ENCODE measurements at places on chromosomes 16 and 17.

DNA sequence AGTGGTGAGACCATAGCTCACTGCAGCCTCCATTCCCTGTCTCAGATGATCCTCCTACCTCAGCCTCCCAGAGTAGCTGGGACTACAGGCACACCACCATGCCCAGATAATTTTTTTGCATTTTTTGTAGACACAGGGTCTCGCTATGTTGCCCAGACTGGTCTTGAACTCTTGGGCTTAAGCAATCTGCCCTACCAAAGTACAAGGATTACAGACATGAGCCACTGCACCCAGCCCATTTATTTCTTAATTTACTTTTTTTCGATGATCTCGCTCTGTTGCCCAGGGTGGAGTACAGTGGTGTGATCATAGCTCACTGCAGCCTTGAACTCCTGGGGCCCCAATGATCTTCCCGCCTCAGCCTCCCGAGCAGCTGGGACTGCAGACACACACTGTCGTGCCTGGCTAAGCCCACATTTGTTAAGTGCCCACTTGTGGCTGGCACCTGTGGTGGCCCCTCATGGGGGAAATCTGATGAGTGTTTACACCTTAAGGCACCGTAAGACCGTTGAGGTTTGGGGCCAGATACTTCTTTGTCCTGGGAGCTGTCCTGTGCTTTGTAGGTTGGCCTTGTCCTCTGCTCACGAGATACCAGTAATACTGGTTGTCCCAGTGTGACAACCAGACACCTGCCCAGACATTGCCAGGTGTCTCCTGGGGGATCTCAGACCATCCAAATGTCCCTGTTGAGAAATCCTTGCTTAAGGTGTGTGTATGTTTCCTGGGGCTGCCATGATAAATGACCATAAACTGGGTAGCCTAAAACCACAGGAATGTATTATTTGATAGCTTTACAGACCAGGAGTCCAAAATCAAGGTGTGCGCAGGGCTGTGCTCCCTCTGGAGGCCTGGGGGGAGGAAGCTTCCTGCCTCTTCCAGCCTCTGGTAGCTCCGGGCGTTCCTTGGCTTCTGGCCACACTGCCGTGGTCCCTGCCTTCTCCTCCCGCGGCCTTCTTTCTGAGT, 141.4 kb upstream of the GSE1 start:
- DNase-seq = no peak

- no peak for DNase-seq
Observed at GRCh38 chr17:49587366-49588073, 11.8 kb downstream of the NXPH3 start.

GRCh38 chr17:59335685-59336084, 4.2 kb downstream of the YPEL2 start:
- no peak for DNase-seq

DNA sequence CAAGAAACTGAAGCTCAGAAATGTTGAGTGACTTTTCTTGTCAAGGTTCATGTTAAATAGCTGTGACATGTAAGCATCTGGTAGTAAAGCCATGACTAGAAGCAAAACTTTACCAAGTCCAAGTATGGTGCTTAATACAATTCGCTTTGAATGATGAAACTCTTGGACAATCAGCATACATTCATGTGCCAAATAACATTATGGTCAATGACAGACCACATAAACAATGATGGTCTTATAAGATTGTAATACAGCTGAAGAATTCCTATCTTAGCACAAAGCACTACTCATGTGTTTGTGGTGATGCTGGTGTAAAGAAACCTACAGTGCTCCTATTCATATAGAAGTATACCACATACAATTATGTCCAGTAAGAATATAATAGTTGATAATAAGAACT, 97.1 kb upstream of the RPRML start:
- DNase-seq = no peak

DNA sequence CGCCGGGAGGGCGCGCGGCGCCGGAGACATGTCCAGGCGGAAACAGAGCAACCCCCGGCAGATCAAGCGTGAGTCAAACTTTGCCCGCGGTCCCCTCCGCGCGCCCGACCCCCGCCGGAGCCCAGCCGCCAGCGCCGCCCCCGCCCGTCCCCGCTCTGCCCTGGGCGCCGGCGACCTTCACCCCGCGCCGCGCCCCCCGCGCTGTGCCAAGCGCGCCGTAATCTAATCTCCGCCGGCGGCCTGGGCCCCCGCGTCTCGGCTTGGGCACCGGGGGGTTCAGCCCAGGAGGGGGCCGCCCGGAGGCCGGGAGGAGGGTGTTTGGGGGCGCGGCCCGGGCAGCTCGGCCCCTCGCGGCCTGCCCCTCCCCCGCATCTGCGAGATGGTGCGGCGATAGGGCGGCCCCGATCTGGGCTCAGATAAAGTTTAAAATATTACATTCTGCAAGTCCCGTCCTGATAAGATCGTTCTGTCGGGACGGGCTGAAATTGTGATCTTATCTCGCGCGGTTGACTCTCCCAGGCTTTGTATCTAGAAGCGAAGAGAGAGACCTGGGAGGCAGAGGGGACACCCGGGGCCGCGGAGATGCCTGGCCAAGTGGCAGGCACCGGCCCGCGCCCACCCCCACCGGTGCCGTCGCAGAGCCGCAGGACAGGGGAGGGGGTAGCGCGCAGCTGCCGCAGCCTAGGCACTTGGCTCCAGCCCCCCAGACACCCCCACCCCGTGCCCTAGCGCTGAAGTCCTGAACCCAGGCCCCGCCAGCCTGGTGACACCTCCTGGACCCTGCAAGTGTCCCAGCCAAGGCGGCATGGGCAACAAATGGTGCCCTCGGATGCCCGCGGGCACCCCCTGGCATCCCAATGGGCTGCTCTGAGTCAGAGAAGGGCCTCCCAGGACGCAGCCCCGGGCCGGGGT, 787 bp downstream of the ZFPM1 start:
- DNase-seq = no peak

DNA sequence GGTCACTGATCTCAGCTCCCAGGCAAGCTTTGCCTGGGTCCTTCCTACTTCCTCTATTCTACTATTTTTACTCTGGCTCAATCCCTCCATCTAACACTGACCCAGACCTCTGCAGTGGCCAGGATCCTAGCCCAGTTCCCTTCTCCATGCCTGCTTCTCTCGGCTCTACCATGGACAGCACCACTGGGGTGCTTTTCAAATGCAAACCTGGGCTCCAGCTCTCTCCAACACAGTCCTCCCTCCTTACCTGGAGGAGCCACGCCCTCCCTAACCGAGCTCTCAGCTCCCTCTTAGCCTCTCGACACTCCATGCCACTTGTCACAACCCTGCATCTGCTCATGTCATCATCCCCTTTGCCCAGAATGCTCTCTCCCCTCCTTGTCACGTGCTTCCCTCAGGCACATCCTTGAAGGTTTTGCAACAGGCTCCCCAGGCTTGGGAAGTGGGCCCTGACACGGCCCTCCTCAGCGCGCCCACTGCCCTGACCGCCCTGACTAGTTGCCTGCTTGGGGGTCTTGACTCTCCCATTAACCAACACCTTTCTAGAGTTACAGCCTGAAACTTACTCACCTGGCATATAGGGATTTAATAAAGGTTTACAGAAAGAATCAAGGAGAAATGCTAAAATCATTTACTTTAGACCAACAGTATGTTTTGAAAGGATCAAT, 41.6 kb downstream of the MARF1 start:
- no peak for DNase-seq

DNA sequence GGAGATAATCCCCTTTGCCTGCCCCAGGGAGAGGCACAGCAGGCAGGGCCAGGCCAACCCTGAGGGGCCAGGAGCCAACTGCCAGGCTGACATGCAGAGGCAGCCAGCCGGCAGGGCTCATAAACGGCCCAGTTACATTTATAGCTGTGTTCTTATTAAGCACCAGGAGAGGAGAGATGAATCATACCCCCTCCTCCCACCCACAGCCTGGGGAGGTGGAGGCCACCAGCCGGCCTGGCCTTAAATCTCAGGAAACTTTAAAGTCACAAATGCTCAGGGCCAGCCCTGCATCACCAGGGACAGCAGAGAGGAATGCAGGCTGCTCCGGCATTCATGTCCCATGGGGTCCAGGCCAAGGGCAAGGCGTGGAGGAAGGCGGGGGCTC, 177.2 kb downstream of the TMEM132E start:
- DNase-seq = peak; percentile 13

DNA sequence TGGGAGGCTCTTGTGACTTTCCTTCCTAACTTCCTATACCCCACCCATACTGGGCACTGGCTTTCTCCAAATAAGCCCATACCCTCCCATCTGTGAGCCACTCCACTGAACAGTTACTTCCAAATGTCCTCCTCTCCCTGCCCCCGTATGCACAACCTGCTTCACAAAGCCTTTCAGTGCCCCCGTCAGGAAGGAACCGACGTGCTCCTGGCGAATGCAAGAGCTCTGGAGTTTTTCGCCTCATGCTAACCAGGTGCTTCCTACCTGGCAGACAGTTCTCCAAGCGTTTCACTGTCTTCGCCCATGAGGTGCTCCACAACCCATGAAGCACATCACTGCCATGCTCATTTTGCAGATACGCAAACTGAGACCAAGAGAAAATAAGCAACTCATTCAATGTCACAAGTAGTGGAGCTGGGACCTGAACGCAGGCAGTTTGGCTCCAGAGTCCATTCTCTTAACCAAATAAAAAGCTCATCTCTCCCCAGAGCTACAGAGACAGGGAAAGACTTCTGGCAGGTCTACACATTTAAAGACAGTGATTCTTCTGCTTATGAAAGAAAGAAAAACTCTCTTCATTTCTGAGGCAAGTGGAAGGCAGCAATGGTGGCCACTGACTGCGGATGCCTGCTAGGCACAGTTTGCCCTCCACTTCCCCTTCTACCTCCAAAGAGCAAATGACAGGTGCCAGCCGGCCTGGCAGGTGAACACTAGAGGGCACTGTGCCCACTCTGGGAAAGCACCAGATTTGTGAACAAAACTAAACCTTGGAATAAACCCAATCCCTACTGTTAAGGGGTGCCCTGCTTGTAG, 23.8 kb downstream of the SPHK1 start:
- peak; percentile 49 for DNase-seq
